ENCODE measurements at places on chromosomes 5 and 9. TPM values are rescaled to one million over a fixed set of nuclear protein-coding genes. Genes with fewer than 3 reads are reported as not detected.

FAM153A gene
- not detected for total RNA-seq

ENTR1 gene
- 53.6 TPM for total RNA-seq

CLIC3 gene
- 16.5 TPM for total RNA-seq

NMUR2 gene
- 0.16 TPM for total RNA-seq

PTPRD gene
- 10.4 TPM for total RNA-seq

TERT gene
- not detected for total RNA-seq

LCN6 gene
- total RNA-seq = not detected

TNFAIP8 gene
- total RNA-seq = 56.2 TPM

MYOT gene
- not detected for total RNA-seq

MARCOL gene
- total RNA-seq = not detected

BTNL3 gene
- not detected for total RNA-seq

LMX1B gene
- total RNA-seq = 0.63 TPM

PCDHGA2 gene
- total RNA-seq = 1.1 TPM

DNAI1 gene
- 0.25 TPM for total RNA-seq

CTSL gene
- total RNA-seq = 64.7 TPM

ADGRD2 gene
- not detected for total RNA-seq

S100Z gene
- not detected for total RNA-seq

GNA14 gene
- total RNA-seq = 0.51 TPM

PCDHA7 gene
- total RNA-seq = 0.51 TPM

ENTPD8 gene
- 0.38 TPM for total RNA-seq

NSD1 gene
- 23.1 TPM for total RNA-seq

FBN2 gene
- total RNA-seq = 24.6 TPM

PCDHB16 gene
- 0.63 TPM for total RNA-seq

TARS1 gene
- total RNA-seq = 78.8 TPM

GRXCR2 gene
- total RNA-seq = not detected

NME5 gene
- total RNA-seq = 2.3 TPM

IFNA1 gene
- total RNA-seq = not detected

ROR2 gene
- 0.98 TPM for total RNA-seq

STING1 gene
- 60.0 TPM for total RNA-seq

SLC36A2 gene
- total RNA-seq = not detected

TCERG1 gene
- 38.0 TPM for total RNA-seq

TSLP gene
- total RNA-seq = 0.13 TPM
